Dermis blood vessel endothelial cell (primary cell): ENCODE measurements at places on chromosomes 4 and X. TPM values are rescaled to one million over a fixed set of nuclear protein-coding genes. Genes with fewer than 3 reads are reported as not detected.

DNA sequence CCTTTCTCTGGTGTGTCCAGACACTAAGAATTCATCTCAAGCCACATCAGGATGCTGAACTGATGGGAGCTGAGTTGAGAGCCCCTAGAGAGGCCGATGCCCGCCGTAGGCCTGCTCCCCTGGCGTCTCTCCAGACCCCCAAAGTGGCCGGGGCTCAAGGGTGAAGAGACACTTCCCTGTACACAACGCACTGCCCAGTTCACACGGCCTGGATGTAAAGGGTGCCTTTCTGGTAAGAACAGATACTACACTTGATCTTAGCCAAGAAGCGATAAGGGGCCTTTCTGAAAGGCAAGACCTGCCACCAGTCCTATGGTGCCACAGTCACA, 5.1 kb upstream of the TREX2 start:
- no peak for DNase-seq

- DNase-seq, result no peak
These were observed 27.2 kb downstream of the MFAP3L start for GRCh38 chr4:169998981-169999380.

The OTUD4 gene
- total RNA-seq, result 29.5 and 35.9 TPM in 2 replicates

The CENPVL2 gene
- total RNA-seq, result not detected in 2 replicates

DNA sequence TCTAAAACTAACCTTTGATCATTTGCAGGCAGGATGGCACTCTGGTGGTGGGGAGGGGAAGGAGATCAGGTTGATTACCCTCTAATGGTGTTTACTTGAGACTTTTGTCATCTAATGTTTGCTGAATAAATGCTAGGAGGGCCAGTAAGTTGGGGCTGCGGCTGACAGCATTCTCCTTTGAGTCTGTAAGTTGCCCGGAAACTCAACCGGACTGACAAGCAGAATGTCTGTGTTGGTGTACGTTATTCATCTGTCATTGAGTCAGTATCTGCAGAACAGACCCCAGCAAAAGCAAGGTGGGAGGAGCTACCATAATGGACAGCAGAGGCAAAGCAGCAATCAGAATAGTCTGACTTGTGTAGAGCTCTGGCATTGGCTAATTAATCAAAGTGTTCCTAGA, 1210.6 kb upstream of the PABPC4L start:
- no peak for DNase-seq

- no peak for DNase-seq
These were observed 459.4 kb downstream of the DTHD1 start for GRCh38 chr4:36740796-36741310.

The GABRB1 gene
- not detected in 2 replicates for total RNA-seq

DNA sequence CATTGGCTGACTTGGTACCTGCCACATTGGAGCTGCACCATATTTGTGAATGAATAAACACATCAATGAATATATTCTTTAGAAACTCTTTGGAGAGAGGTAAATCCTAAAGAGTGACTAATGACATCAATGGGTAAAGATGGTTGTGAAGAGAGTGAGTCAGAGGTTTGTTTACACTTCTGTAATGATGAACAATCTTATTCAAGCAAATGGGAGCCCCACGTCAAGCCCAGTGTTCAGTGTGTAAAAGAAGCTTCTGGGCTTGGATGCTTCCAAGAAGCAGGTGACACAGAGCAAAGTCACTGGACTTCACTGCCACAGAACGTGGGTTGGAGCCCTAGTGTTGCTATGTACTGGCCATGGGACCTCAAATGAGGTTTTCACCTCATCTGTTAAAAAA, 319.0 kb downstream of the STK32B start:
- peak; percentile 45 for DNase-seq

DNA sequence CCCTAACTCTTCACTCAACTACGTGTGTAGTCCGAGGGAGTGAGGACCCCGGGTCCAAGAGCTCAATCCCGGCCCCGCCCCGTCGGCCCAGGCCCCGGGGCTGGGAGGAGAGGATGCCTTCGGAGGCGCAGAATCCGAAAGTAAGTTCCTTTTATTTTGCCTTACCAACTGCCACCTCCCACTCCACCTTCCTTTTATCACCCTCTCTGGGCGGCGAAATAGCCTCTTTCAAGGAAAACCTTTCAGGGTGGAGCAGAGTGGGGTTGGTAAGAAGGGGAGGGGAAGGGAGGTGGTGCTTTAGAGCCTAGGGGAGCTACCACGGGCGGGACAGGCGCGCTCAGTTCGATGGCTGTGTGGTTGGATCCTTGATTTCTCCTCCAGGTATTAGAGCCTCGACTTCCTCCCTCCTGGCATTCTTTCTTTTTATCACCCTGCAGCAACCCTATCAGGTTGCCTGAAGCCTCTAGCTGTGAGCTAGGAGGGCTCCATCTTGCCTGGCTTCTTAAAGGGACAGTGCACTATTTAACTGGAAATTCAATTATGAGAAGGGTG, 191.2 kb downstream of the RRAGB start:
- peak; percentile 24 for DNase-seq

- no peak for DNase-seq
These were observed 13.8 kb upstream of the GPC3 start for GRCh38 chrX:133999031-133999705.

- no peak for DNase-seq
These were observed 62.5 kb downstream of the AFAP1 start for GRCh38 chr4:7877176-7877575.
